ENCODE measurements at places on chromosomes 7 and 10.

DNA sequence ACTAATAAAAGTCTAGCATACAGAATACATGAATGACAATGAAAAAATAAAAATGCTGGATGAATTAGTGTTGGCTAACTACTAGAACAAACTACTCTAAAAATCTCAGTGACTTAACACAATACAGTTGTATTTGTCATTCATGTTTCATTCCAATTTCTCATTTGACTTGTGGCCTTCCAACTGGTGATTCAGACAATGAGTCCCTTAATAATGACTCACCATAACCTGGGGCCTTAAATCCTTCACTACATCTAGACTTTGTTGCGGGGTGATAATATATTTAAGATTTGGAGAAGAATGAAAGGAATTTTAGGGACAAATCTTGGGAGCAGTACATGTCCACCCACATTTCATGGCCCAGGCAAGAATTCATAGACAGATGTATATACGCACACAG lies 90.5 kb upstream of the POM121L12 start:
- no peak for DNase-seq

DNA sequence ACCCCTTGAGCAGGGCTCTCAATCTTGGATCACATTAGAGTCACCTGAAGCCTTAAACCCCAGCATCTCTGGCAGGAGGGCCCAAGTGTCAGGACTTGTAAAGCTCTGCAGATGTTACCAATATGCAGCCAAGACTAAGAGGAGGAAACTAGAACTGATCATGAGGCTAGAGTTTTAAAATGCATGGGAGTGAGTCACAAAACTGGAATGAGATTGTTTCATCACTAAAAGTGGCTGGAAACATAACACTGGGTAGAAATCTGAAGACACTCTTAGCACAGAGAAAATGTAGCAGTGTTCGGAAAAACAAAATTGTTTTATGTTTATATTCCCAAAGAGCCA lies 63.3 kb upstream of the GHITM start:
- DNase-seq: no peak

GRCh38 chr10:63976538-63976937 lies 455.3 kb downstream of the REEP3 start:
- no peak for DNase-seq

- no peak for DNase-seq
These were observed 7.1 kb upstream of the MUC3A start for GRCh38 chr7:100942045-100942774.

DNA sequence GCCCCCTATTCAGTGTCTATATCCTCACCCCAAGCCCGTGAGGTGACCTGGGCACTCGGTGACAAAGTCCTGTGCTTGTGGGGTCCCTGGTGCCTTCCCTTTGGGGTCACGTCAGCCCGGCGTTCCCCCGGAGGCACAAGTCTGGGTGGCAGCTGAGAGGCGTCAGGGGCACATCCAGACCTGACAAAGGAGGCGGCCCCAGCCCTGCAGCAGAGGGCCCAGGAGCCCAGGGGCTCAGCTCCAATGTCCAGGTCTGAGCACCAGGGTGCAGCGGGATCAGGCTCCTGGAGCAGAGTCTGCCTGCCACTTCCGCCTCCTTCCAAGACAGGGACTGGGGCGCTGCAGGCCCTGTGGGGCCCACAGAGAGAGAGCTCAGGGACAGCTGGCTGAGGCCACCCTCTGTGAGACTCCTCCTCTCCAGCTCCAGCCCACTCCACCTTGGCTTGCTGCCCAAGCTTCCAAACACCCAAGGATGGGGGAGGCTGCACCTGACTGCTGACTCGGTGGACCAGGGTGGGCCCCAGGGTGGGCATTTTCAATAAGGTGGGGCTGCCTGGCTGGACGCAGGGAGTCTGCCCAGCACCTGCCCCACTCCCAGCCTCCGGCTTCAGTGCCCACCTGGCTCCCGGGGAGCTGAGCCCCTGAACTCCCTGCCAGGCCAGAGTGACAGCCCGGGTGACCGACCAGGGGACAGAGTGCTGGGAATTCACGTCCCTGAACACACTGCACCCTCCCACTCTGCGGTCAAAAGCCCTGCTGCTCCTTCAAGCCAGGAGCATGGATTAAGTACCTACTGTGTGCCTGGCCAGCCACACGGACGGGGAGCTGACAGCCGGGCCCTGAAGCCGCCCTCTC lies 1.0 kb upstream of the KNDC1 start:
- DNase-seq: no peak

GRCh38 chr10:30404540-30404939 lies 29.4 kb upstream of the MAP3K8 start:
- no peak for DNase-seq

GRCh38 chr7:99362801-99363200 lies 11.7 kb upstream of the ARPC1B start:
- DNase-seq: no peak

DNA sequence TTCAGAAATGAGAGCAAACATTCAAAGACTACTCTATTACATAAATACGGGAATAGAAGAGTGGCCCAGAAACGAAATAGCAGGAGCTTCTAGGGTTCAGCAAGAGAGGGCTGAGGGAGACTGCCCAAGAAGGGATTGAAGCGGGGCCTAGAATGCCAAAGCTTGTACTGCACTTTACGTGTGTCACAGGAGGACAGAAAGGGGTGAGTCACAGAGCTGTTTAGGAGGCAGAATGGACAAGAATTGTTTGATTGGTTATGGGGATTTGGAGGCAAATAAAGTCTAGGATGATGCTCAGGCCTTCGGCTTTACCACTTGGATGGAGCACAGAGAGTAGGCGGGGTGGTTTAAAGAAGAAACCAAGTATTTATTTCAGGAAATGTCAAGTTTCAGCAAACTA lies 11.3 kb upstream of the FXYD4 start:
- DNase-seq: no peak

GRCh38 chr10:1043532-1043995 lies 5.4 kb downstream of the IDI1 start:
- no peak for DNase-seq

GRCh38 chr10:129960481-129961156 lies 3.5 kb downstream of the EBF3 start:
- peak; percentile 21 for DNase-seq

All from osteocyte (in vitro differentiated cells).